AG04450 (cell line): ENCODE measurements at places on chromosomes 2 and 18.

DNA sequence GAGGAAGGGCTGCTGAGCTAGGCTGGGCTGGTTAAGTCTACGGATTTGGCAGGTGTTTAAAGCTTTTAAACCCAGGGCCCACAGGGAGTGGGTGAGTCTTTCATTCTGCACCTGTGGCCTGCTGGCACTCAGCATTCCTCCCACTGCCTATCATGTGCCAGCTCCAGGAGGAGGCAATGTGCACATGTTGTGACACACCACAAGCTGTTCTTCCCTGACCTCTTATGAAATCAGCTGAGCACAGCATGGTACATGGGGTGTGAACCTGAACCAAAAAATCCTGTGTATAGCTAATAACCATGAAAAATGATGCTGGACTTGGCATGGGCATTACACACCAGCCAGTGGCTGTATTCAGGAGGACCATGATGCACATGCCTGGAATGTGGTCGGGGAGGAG, 297.9 kb upstream of the MMADHC start:
- DNase-seq, result no peak

- no peak for DNase-seq
Measured at GRCh38 chr2:58896638-58897037, 655.5 kb upstream of the FANCL start.

- no peak for DNase-seq
Measured at GRCh38 chr2:164816900-164817299, 24.7 kb downstream of the COBLL1 start.

DNA sequence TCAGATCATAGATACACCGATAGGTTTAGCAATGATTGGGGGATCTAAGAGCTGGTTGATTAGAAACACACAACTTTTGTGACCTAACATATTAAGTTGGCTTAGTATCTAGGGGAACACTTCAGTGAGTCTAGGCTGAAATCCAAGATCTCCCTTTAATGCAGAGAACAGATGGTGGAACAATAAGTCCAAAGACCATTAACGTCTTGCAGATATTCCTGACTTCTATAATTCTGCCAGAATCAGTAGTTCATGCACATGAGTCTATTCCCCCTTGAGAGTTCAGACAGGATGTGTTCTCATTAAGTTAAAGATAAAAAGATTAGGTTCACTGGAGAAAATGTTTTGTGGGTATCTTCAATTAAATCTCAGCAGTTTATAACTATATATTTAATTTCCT, 506.5 kb downstream of the TSN start:
- DNase-seq, result no peak

DNA sequence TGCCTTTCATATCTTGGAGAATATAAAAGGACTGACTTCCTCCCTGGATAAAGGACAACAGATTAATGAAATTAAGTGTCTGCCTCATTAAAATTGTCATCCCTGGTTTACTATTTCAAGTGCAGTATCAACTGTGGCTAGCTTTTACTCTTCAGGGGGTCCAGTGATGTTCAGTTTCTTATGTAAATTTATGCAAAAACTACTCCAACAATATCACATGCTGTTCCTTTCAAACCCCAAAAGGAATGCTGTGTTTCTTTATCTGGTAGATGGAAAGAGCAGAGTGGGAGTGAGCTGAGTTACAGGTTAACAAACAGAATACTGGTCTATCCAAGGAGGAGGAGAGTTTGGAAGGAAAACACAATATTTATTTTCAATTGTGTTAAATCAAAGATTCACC, 283.7 kb upstream of the VWC2L start:
- DNase-seq, result no peak

GRCh38 chr2:132677661-132678060, 7.7 kb upstream of the LYPD1 start:
- DNase-seq, result no peak

GRCh38 chr18:53380063-53380639, 844.3 kb downstream of the MBD2 start:
- DNase-seq, result no peak

- no peak for DNase-seq
Measured at GRCh38 chr2:157444641-157445040, 752 bp upstream of the CYTIP start.

DNA sequence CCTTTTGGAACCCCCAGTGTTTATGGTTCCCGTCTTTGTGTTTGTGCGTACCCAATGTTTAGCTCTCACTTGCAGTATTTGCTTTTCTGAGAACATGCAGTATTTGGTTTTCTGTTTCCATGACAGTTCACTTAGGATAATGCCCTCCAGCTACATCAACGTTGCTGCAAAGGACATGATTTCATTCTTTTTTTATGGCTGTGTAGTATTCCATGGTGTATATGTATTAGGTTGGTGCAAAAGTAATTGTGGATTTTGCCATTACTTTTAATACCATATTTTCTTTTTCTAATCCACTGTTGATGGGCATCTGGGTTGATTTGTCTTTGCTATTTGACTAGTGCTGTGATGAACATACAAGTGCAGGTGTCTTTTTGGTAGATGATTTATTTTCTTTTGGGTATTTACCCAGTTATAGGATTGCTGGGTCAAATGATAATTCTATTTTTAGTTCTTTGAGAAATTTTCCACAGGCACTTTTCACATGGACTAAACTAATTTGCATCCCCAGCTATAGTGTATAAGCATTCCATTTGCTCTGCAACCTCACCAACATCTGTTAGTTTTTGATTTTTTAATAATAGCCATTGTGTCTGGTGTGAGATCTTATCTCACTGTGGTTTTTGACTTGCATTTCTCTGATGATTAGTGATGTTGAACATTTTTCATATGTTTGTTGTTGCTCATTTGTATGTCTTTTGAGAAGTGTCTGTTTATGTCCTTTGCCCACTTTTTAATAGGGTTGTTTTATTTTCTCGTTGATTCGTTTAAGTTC, 63.6 kb downstream of the CERS6 start:
- DNase-seq, result no peak

- no peak for DNase-seq
Measured at GRCh38 chr2:47357483-47357882, 45.5 kb upstream of the MSH2 start.

DNA sequence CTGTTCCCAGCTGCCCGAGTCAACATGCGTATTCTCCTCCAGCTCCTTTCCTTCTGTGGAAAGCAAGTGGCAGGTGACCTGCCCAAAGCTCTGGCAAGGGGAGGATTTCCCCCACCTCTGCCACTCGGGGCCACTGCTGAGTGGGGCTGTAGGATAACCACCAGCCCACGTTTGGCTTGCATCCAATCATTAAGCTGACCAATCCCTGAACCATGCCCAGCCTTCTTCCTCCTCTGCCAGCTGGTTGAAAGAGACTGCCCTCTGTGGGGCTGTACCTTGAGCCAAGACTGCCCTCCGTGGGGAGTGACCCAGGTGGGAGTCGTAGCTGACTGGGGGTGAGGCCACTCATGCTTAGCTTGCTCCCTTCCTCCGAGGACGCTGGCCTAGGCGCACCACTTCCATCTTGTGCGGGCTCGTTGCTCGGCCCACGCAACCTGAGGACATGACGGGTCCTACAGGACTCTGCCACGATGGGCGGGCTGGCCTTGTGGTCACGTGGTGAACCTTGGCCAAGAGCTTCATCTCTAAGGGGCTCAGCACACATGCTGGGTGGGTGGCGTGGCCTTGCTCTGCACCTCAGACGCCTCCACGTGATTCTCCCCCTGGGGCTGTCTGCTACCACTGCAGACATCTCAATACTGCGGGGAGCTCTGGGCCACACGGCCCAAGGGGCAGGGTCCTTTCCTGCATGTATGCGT, 112.1 kb downstream of the NDUFA10 start:
- no peak for DNase-seq

DNA sequence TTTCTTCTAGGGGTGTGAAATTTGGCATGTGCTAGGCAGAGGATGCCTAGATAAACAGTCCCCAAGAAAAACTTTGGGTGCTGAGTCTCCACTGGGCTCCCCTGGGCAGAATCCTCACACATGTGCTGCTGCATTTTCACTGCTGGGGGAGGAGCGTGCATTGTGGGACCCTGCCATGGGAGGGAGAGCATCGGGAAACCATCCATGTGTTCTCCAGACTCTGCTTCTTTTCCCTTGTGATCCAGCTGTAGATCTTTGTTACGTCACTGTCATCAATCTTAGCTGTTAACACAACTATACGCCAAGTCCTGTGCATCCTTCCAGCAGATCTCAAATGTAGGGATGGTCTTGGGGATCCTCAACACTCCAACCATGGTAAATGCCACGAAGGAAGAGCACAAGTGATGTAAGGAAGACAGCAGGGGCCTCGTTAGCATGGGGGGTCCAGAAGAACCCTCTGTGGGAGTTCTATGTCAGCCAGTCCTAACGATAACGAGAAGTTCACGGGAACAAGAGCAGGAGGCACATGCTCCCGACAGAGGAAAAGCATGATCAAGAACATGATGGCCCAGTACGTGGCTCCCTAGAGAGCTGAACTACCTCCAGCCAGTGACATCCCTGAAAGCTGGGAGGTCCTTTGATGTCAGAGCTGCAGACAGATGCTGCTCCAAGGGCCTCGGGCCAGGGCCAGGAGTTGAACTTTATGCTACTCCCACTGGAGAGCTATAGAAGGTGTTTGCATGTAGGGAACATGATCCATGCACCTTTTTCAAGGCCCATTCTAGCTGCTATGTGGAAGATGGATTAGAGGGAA, 41.1 kb upstream of the NPAS2 start:
- DNase-seq, result no peak

DNA sequence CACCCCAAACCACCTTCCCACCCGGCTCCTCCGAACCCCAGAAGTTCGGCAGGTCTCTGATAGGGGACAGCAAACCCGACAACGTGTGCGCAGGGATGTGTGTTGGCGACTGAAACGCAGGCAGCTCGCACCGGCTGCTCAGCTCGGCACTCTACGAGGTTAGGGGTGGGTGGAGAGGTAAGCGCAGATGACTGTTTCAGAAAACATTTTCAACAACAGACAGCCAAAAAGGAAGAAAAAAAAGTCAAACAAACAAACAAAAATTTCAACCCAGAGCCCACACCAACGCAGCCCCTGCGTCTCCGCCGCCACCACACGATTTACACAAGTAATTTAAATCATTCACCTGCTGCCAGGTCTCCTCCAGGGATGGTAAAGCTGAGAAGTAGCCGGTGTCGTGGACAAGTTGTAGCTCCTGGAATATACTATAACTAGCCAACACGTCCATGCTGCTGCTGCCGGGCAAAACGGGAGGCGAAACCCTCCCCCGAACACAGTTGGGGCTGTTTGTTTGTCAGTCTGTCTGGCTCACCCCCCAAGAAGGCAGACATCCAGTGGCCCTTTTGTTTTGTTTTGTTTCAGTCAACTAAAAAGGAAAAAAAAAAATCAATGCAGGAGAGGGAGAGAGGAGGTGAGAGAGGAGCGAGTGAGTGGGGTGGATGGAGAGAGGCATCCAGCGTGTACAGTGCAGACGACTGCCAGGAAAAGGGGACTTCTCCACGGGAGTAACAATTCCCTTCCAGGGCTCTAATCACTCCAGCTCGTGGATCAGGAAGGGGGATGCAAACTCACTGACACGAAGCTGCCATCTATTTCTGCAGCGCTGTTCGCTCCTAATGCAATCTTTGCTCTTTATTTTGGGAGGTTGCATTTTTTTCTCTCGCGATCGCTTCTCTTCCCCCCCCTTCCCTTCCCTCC, at the start of gene KLF7:
Gene KLF7 (minus strand): TSS at position 828 of the 918 bp plus-strand sequence. CDS start 380 bp downstream, at position 448.
- no peak for DNase-seq

- DNase-seq, result no peak
Measured at GRCh38 chr2:232219496-232219870, 159.1 kb upstream of the ALPP start.

- DNase-seq, result no peak
Measured at GRCh38 chr2:31483246-31483645, 68.7 kb upstream of the XDH start.

DNA sequence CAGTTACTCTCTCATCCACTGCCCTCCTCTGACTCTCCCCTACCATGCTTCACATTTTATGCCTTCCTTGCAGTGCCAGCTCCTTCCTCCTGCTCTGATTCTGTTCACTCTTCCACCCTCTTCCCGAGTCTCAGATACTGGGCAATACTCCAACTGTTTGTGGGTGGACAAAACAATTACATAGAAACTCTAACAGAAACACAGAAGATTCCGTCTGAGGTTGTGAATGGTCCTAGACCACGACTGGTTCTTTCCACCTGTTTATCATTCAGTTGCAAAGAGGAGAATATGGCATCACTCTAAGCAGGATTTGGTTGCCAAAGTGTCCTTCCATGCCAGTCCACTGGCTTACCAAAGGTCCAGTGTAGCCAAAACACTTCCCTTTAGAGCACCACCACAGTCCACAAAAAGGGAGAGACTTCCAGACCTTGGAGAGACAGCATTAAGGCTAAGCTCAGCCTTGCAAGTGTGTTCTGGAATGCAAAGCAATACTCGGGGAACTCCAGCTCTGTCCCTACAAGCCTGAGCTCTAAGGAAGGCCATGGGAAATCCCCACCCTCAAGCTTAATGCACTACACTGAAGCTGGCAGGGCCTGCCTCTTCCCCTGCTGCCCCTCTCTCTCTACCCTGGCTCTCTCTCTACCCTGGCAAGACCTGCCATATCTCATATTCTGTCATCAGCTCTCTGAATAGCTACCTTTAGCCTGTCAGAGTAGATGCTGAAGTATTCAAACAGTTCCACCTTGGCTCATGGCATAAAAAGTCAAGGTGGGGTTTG, 33.6 kb upstream of the RND3 start:
- no peak for DNase-seq

DNA sequence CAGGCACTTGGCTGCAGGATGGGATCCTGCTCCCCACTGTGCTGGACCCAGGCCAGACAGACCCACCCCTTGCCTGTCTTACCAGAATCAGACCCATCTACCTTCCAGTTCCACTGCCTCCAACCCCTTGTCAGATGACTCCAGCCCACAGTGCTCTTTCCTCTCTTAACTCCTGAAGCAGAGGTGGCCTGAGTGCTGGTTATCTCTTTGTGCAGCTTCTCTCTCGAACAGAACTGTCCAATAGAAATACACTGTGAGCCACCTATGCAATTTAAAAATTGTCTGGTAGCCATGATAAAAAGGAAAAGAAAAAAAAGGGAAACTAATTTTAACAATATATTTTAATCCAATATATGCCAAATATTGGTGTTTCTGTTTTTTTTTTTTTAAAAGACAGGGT, 160.2 kb upstream of the SMAD2 start:
- DNase-seq, result no peak

DNA sequence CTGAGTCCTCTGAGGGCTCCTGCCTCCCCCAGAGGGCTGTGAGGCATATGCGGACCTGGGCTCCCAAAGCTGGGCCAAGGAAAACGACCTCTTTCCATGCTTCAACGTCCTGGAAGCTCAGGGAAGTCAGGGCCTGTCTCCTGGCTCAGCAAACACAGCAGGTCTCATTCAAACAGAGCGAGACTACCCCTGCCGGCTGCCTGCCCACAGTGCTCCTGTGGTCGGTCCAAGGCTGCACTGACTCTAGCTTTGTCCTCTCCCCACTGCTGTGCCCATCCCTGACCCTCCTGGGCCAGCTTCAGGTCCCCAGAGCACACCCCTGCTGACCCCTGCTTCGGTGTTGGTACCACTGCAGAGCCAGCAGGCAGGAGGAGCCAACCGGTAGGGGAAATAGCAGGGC, 79.6 kb downstream of the PDCL3 start:
- no peak for DNase-seq

- DNase-seq, result no peak
Measured at GRCh38 chr18:49135877-49136276, 185.1 kb upstream of the SMAD7 start.

GRCh38 chr2:159125858-159126257, 157.4 kb downstream of the TANC1 start:
- no peak for DNase-seq

- DNase-seq, result no peak
Measured at GRCh38 chr2:155703917-155704316, 628.6 kb downstream of the NR4A2 start.
